Natural killer cell (primary cell): ENCODE measurements at places on chromosomes 1 and 21. TPM values are rescaled to one million over a fixed set of nuclear protein-coding genes. Genes with fewer than 3 reads are reported as not detected.

The GPX7 gene
- 9.7 TPM for total RNA-seq

The MTMR11 gene
- 1.8 TPM for total RNA-seq

The PLCH2 gene
- 77.1 TPM for total RNA-seq

The HMCN1 gene
- total RNA-seq: 0.02 TPM

The IL20 gene
- not detected for total RNA-seq

The LYPD8 gene
- total RNA-seq: not detected

The CSDE1 gene
- 470 TPM for total RNA-seq

The LCE3D gene
- not detected for total RNA-seq

The TENT5C gene
- total RNA-seq: 109 TPM

The ATP1A4 gene
- not detected for total RNA-seq

The CELF3 gene
- total RNA-seq: not detected

The SMIM11 gene
- 1.5 TPM for total RNA-seq

The LIN28A gene
- total RNA-seq: not detected

The GNAT2 gene
- total RNA-seq: not detected

The FAM43B gene
- total RNA-seq: not detected

The TSTD1 gene
- total RNA-seq: 31.8 TPM

The BTBD19 gene
- total RNA-seq: 4.4 TPM

The GBP2 gene
- 117 TPM for total RNA-seq
